ENCODE measurements at places on chromosomes 7 and 10.

GRCh38 chr10:66678521-66678920, 247.3 kb upstream of the LRRTM3 start:
- no peak for DNase-seq

- no peak for DNase-seq
Measured at GRCh38 chr7:112484671-112485167, 3.9 kb downstream of the LSMEM1 start.

- DNase-seq, result no peak
Measured at GRCh38 chr10:101934686-101935305, 91.2 kb upstream of the KCNIP2 start.

- peak; percentile 78 for DNase-seq
Measured at GRCh38 chr7:3922175-3922635, 621.2 kb downstream of the SDK1 start.

DNA sequence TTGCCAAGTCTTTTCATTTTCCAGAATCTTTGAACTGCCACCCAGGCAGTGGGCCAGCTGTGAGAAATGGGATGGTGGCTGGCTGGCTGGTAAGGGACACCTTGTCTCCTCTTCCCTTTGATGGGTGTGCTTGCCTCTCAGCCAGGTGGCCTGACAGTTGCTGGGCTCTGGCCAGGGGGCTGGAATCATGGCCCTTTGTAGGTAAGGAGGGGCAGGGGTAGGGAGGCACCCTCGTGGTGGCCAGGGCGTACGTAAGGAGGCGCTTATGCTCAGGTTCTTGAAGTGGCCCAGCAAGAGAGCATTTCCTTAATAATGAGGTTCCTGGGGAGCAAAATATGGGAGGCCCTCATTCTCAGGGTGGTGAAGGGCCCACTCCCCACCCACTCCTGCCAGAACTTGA, 33.0 kb upstream of the GOLGA7B start:
- no peak for DNase-seq

DNA sequence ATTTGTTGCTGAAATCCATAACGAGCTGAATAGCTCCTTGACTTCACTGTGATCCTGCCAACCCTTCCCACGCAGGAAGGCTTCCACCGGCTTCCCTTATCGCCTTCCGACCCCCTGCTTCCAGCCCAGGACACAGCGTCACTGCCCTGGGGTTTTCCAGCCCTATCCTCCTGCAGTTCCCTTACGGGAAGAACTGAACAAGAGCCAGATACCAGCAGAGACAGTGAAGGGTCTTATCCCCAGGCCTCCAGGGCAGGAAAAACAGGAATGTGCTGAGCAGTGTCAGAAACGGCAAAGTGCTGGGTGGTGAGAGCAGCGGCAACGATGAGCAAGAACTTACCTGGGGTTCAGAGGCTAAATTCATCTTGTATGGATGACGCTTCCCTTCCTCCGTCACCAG, 22.4 kb downstream of the PDLIM1 start:
- DNase-seq, result peak; percentile 26

- no peak for DNase-seq
Measured at GRCh38 chr7:5500777-5501350, 77.2 kb upstream of the TNRC18 start.

- no peak for DNase-seq
Measured at GRCh38 chr10:88070080-88070880, 206.9 kb downstream of the PTEN start.

DNA sequence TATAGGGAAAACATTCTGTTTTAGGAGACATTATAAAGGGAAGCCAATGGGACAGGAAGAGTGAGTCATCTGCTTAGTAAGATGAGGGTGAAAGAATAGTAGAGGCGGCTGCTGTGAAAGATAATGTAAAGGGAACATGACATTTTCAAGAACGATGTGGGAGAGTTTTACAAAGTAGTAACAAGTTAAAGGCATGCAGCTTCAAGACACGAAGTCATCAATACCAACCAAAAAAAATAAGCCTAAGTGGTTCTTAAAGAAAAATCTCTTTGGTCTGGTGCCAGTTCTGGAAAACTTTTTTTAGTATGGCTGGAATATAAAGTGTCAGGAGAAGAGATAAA, 6.1 kb downstream of the GSTO1 start:
- no peak for DNase-seq

- no peak for DNase-seq
Measured at GRCh38 chr10:117462424-117462792, 80.1 kb upstream of the EMX2 start.
